Sigmoid colon (tissue), 7 donors: ENCODE measurements at places on chromosomes 5 and 9. TPM values are rescaled to one million over a fixed set of nuclear protein-coding genes. Genes with fewer than 3 reads are reported as not detected.

DNA sequence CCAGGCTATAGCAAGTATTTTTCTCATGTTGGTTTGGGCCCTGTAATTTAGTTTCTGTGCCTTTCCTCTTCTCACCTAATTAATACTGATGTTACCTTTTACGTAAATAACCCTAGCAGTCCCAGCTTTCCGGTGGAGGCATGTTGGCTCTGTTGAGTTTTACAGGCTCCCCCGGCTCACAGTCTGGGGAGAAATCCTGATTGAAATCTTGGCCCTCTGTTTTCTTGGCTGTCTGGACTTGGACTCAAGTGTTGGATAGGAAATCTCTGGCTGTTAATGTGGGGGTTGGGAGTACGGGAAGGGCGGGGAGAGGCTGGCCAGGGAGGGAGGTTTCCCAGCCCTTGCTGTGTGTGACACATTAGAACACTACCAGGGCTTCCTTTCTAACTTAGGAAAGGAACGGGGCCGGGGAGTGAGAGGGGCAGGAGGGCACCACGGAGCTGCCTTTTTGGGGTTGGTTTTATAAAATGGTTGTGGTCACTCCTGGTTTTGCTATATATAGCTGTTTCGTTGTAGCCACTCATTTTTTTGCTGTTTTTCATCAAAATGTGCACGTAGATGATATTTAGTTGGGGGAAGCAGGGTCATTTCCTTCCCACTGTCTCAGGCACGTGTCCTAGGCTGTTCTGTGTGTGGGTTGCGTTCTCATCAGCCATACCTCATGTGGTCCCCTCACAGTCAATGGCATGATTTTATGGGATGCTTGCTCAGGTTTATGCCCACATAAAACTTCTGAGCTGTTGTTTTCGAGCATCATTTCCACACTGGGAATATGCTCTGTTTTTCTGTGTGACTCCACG lies 11.0 kb downstream of the TRIO start:
- DNase-seq = peak; percentile 93

The DRD1 gene
- not detected for total RNA-seq

The DEPDC1B gene
- total RNA-seq = 0.36 TPM

DNA sequence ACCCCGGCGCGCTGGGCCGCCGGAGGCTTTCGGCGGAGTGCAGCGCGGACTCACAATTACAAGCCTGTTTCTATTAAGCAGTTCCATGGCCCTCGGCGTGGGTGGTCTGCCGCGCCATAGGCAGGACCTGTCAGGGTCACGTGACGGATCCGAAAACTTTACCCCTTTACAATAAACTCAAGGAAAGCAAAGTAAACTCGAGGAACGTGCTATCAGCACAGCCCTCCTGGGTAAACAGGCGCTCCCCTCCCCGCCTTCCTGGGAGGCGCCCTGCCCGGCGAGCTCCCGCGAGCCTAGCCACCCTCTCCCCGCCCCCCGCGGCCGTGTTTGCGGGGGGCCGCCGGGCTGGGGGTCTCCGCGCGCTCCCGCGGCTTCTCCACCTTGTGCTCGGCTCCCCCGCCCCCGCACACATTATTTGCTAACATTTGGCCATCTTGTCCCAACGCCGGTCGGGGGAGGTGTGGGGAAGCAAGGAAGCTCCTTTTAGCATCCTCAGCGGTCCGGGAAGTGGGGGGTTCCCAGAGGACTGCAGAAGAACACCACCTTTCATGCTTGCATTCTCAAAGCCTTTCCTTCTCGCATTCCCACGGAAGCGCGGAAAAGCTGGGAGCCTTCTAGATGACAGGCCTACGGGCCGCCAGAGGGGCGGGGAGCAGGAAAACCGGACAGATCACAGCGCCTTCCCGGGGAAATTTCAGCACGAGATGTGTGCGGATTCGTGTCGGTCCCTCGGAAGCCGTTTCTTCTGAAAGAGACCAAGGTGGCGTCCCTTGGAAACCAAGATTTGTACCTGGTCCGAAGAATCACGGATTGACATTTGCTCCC lies at the start of gene PTCH1:
Gene PTCH1, minus strand, starts transcription at position 238 of the 825 bp plus-strand sequence.
- peak; percentile 79 for DNase-seq
